ENCODE measurements at places on chromosomes 2 and 18.

- peak; percentile 61 for DNase-seq
Observed at GRCh38 chr18:58287353-58288274, 243.6 kb downstream of the NEDD4L start.

DNA sequence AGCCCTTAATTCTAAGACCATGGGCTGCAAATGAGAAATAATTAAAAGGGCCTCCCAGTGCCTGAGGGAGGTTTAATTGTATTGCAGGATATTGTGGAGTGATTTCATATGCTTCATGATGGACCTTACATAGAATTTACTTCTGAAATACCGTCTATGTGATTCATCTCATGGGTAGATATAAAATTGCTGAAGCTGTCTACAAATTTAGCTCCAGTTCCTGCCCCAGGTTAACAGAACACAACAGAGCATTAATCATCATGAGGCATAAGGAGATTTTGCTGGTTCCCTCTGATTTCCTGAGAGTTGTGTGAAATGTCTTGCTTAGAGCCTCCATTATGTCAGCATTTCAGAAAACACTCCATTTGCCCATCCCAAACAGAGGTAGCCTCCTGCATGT lies 770 bp downstream of the UPP2 start:
- no peak for DNase-seq

DNA sequence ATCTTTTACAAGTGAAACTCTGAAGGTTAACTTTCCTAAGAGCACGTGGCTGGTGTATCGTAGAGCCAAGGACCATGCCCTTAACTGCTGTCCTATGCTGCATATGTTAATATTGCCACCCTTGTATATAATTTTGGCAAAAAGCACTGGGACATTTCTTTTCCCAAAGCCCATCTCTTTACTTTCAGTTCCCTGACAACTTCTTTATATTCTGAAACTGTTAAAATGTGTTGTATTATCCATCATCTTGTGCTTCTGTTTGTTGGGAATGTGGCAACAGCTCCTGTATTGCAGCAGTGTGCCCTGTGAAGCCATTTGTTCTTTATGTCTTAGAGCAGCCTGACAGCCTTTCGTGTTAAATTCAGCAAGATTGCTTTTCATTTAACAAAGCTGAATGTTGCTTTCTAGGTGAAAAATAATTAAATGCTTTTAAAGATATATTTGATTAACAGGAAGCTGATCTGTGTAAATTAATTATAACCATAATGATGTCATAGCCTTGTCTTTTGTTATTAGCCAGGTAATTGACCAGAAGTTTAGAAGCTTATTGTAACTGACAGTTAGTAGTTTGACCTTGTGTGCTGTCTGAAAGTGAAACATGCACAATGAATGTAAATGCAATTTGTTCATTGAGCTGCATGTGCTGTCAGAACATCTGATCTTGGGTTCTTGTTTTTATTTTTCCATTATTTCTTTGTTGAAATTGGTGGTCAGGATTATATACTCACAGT lies 9.7 kb downstream of the RHBDD1 start:
- DNase-seq, result no peak

- no peak for DNase-seq
Observed at GRCh38 chr2:240230291-240230931, 90.0 kb upstream of the OTOS start.

GRCh38 chr2:109549016-109549590 lies 64.7 kb downstream of the SEPTIN10 start:
- peak; percentile 65 for DNase-seq

DNA sequence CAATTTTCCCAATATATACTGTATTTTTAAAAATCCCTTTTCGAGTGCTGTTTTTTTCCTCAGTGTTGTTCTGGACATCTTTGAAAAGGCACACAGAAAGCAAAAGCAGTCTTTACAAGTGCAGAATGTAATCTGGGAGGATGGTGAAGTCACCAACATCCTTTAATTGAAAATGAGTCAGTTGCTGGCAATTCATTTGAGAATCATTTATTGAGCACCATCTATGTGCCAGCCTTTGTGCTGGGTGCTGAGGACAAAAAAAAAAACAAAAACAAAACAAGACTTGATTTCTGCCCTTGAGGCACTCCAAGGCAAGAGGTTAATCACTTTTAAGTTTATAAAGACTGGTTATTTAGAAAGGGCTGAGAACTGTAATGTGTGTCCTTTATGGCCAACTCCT lies 46.7 kb upstream of the ACVR1 start:
- DNase-seq, result no peak

- DNase-seq, result no peak
Observed at GRCh38 chr18:67142604-67143003, 373.9 kb downstream of the DSEL start.

GRCh38 chr18:55406451-55406991 lies 181.5 kb downstream of the TCF4 start:
- DNase-seq, result no peak

DNA sequence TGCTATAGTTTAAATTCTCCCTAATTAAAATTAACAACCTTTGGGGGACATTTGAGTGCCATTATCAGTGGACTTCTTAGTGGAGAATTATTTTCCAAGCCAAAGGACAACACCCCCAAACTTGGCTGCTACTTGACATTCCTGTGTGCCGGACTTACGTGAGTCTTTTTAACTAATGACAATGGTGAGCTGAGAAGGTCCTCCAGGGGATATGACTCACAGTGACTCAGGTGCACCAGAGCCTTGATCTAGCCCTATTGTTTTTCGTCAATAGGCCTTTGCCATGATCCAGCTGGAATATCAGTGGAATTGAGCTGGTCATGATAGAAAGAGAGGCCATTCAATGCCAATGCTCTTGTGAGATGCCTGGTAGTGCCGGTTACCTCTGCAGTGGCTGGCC lies 118.1 kb upstream of the CXCR4 start:
- peak; percentile 59 for DNase-seq

GRCh38 chr2:197191940-197192322 lies 118.6 kb downstream of the ANKRD44 start:
- no peak for DNase-seq

DNA sequence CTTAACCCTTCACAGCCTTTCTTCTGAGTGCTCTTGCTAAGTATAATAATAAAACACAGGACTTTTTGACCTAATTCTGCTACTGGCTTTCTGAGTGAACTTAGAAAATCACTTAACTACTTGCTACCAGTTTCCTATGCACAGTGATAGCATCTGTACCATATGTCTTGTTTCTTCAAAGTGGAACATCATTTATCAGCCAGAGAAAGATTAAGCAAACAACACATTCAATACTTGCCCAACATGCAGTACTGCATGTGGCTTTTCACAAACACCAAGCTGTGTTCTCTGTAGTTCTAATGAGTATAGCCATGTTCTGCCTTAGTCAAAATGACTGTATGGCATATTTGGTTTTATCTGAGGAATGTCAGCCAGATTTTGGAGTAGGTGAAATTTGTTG lies 1286.6 kb upstream of the ZEB2 start:
- no peak for DNase-seq

DNA sequence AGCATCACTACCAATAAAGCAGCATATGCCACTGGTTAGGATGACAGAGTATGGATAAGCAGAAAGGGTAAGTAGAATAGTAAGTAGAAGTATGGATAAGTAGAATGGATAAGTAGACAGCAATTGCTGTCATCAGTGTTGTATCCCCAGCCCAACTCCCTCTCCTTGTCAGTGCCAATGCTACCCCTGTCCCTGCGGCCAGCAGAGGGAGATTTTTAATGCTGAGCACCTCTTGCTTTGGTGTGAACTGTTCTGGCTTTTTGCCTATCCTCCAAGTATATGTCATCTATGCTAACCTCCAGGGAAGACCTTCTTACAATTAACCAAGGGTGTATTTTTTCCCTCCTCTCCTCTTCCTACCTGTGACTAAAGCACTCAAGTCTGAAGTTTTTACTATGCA lies 136.7 kb upstream of the SPHKAP start:
- peak; percentile 10 for DNase-seq

- no peak for DNase-seq
Observed at GRCh38 chr2:177445200-177445599, 52.6 kb downstream of the AGPS start.

DNA sequence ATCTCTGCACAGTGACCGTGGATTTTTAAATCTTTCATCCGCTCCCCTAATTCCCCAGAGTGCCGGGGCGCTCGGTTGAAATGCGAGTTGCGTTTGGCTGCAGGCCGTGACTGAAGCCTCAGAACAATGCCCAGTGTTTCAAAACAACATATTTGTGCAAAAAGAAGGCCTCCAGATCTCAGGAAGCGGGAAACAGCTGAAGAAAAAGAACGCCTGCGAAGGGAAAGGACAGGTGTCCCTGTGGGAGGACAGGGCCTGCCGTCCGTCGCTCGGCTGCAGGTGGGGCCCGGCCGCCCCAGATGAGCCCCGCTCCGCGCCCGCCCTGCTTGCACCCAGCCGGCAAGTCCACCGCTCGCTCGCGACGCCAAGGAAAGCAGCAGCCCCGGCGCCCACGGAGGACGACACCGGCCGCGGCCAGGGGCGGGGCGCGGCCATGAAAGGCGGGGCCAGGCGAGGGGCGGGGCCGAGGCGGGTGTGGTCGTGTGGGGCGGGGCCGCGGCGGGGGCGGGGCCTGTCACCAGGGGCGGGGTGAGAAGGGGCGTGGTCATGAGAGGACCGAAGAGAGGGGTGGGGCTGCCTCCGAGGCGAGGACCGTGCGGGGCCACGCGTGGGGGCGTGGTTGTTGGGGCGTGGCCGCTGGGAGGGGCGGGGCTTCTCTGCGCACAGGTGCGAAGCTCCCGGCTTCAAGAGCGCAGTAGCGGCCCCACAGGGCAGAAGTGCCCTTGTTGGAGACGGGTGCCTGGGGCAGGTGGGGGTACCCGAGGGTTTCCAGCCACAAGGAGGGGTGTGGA lies 17.6 kb upstream of the BOK start:
- DNase-seq, result peak; percentile 39

DNA sequence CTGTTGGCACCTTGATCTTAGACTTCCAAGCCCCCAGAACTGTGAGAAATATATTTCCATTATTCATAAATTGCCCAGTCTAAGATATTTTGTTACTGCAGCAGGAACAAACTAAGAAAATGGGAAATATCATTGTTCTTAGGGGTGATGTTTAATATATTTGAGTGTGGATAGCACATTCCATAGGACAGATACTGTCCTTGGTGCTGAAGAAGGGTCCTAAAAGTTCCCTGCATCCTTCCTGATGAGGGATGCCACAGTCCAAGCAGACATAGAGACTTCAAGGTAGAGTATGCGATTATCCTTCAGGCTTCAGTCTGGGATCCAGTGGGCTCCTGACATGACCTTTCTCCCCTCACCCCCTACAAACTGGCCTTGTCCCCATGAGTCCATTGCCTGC lies 689.0 kb downstream of the TDRD15 start:
- no peak for DNase-seq

GRCh38 chr2:88639865-88640264 lies 12.6 kb upstream of the EIF2AK3 start:
- DNase-seq, result no peak

DNA sequence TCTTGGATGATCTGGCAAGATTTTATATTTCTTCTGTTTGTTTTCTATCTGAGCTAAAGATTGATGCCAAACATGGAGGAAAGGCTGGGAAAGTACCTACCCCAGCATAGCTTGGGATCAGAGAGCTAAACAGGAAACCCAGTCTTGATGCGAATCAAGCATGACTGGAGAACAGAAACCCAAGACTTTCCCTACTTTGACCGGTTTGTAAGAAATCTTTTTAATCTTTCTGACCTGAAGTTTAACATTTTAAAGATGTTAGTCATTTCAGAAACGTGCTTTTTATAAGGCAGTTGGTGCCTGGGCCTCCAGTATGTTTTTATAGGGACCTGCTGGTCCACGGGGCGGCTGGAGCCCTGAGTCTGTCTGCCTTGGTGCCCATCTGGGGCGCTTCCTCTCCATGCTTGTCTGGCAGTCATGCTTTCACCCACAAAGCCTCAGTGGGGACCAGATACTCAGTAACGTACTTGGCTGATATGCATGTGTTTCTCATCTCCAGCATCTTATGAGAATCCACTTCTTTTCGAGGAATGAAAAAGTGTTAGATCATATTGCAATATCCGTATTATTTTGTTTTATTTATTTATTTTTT lies 266.5 kb downstream of the PTGR3 start:
- DNase-seq, result no peak

DNA sequence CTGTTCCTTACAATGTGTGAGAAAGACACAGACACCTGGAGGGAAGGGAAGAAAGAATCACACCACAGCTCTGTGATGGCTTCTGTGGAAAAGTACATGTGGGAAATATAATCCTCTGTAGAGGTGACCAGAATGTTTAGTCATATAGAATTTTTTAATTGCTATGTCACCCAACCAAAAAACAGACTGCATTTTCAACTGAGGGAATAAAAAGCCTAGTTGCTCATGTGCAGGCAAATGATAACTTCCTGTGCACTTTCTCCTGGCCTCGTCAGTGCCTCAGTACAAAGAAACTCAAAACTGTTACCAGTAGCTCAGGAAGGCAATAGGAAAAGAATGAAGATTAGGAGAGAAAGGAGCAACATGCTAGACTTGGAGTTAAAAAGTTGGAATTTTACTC lies 326.8 kb downstream of the OSR1 start:
- no peak for DNase-seq

- no peak for DNase-seq
Observed at GRCh38 chr2:241726459-241726858, 8.0 kb upstream of the D2HGDH start.

GRCh38 chr18:12639990-12640880 lies 17.7 kb downstream of the SPIRE1 start:
- peak; percentile 74 for DNase-seq

DNA sequence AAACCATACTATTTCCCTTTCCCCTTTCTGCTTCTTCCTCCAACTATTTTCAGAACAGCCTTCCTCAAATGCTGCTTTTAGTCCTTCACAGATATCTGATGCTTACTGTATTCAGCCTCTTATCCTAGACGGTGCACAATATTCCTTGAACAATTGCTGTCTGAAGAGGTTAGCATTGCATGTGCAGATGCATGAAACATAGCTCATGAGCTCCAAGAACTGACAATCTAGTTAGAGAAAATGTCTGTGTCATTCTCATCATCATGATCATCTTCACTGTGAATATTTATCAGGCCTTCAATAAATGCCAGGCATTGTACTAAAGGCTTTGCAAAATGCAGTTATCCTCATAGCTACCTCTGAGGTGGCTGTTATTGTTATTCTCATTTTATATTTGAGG lies 190.7 kb downstream of the DNER start:
- no peak for DNase-seq

DNA sequence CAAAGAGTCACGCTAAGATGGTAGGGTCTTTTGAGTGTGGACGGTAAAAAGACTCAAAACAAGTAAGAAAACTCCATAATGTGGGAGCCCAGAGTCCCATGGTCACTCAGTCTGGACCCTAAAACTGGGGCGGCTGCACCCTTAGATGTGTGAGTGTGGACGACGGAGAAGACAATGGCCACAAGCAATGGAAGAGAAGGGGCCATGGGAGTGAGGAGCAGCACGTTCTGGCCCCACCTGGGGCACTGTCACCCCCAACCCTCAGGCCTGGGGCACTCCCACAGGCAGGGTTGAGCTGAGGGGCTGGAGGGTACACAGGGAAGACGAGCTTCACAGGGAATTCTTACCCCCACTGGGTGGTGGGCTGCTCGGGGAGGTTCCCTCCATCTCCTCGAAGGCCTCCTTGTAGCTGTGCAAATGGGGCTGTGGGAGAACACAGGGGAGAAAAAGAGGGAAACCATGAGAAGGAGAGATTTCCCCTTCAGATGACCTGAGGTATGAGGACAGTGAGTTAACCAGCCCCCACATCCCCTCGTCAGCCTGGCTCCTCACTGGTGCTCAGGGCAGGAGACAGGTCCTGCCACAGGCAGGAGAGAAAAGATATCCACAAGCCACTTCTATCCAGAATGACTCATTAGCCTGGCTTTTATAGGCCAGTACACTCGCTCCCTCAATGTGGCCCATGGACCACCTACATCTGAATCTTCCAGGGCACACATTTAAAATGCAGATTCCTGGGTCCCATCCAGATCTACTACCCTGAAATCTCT lies 167.9 kb downstream of the TNS1 start:
- no peak for DNase-seq

- no peak for DNase-seq
Observed at GRCh38 chr2:33729353-33729752, 130.3 kb upstream of the FAM98A start.

Measured in Caki2 (cell line).